NCI-H2081 (cell line): ENCODE measurements at places on chromosomes 16 and 17.

- no peak for DNase-seq
Observed at GRCh38 chr17:13562271-13562800, 39.4 kb downstream of the HS3ST3A1 start.

DNA sequence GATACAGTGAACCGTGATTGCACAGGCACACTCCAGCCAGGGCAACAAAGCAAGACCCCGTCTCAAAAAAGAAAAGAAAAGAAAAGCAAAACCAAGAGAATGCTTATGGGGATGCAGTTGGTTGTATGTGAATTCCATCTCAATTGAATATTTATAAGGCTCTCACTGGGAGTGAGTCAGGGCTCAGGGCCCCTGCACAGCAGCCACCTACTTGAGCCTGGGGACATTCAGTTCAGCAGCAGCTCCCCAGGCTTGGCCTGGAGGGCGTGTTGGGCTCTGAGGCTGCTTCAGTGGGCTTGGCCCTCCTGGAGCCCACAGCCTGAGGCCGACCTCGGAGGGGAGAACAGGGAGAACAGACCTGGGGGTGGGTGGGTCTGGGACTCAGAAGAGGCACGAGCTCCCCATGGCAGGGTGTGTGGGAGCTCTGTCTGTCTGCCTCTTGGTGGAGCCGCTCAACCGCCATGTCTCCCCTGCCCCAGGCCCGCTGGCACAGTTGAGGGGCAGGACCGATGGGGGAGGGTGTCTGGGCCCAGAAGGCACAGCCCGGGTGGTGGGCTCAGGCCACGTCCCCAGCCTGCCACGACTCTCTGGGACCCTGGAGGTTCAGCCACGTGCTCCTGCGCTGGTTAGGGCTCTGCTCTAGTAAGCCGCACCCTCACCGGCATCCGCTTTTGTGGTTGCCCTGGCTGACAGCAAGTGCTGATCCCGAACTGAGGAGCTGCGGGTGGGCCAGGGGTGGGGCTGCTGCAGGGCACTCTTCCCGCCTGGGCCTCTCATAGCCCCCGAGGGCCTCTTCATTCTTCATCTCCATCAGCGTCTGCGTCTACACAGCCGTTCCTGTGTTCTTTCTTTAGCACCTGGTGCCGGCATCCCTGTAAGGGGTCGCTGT lies 24.8 kb downstream of the ZFPM1 start:
- no peak for DNase-seq

- no peak for DNase-seq
Observed at GRCh38 chr16:77739559-77739892, 17.2 kb downstream of the NUDT7 start.

GRCh38 chr16:50548909-50549560 lies 839 bp downstream of the NKD1 start:
- no peak for DNase-seq

- no peak for DNase-seq
Observed at GRCh38 chr16:976389-976931, 5.1 kb upstream of the SOX8 start.

DNA sequence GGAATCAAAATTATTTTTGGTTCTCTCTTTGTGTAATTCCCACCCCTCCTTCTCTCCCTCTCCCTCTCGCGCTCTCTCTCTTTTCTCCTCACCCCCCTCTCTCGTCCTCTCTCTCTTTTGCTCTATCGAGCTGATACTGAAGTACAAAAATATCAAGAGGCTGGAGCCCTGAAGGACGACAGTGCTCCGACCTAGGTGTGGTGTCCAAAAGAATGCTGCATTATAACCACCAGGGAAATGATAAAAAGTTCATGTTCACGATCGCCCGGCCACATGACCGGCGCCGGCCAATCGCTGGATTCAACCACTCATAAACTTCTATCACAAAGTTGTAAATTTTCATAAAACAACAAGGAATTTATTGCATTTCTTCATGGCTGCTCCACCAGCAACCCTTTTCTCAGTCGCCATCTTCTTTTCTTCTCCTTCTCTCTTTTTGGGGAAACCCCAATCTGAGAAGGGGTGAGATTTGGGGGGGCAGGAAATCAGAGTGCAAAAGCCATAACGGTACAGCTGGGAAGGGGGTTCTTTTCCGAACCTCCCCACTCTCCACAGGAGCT lies at the start of gene HOXB6:
HOXB6 (minus strand) TSS at position 217 of the 560 bp plus-strand sequence. CDS start 6,836 bp downstream, outside the sequence.
- no peak for DNase-seq

GRCh38 chr17:32298298-32298697 lies 32.7 kb downstream of the RHBDL3 start:
- DNase-seq, result no peak

- no peak for DNase-seq
Observed at GRCh38 chr17:13398091-13398490, 203.6 kb downstream of the HS3ST3A1 start.

DNA sequence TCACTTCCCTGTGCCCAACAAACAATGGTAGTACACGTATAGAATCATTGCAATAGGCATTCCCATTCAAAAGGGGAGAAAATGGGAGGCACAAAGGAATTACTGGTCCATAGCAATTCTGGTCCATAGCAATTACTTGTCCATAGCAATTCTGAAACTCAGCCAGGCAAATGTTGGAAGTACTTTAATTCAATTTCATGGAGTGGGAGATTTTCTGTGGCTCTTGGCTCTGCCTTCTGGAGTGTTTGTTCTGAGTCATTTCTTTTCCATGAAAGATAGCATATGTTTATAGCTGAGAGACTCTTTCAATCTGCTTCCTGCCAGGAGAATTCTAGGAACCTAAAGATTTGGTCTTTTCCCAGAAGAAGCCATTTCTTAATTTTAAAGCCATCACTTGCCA lies 182.8 kb upstream of the ELAC2 start:
- no peak for DNase-seq

- no peak for DNase-seq
Observed at GRCh38 chr17:28928061-28928460, 23.3 kb downstream of the PHF12 start.

DNA sequence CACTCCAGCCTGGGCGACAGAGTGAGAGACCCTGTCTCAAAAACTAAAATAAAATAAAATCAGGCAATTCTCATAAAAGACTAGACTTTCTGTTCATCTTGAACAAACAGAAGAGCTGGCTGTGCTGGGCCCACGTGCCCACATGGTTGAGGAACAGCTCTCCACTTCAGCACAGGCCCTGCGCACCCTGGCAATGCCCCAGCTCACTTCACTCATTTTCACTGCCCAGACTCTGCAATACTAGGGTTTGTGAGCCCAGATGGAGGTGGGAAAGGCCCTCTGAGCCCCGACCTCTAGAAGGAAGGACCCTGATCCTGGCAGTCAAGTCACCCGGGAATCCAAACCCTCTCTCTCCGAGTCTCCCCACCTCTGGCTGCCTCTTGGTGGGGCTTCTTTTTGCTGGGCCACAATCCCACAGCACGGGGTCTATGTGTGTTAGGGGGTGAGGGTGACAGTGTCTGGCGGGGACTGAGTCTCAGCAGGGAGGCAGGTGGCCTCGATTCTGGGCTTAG lies 14.8 kb downstream of the MYLK3 start:
- no peak for DNase-seq

GRCh38 chr16:69691980-69692911 lies 34.1 kb downstream of the NQO1 start:
- no peak for DNase-seq

- no peak for DNase-seq
Observed at GRCh38 chr17:73546114-73546513, 98.1 kb downstream of the SDK2 start.

- no peak for DNase-seq
Observed at GRCh38 chr16:21526923-21527807, 72.2 kb upstream of the METTL9 start.

- no peak for DNase-seq
Observed at GRCh38 chr16:53651357-53651756, 52.3 kb downstream of the RPGRIP1L start.

GRCh38 chr17:82831041-82831817 lies 8.6 kb downstream of the ZNF750 start:
- DNase-seq, result no peak

DNA sequence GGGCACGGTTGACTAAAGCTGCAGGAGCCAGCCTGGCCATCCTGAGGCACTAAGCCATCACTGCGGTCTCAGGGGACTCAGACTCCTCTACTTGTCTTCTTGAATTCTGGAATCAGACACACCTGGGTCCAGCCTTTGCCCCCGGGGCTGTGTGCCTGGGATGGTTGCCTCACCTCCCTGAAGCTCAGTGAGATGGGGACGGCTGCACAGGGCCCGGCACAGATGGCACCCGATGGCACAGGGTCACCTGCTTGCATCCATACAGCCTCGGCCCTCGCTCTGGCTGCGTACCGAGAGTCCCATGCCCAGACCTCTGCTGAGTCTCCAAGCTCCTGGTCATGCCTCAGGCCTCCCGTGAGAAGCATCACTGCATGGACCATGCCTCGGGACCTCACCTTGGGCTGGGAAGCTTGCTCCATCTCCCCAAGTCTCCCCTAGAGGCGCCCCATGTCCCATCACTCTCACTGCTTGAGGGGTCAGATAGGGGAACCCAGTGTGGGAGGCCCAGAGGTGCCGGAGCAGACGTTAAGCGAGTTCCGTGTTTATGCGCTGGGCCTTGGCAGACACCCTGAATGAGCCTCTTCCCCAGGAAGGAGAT lies 316.3 kb downstream of the SEC14L1 start:
- no peak for DNase-seq

DNA sequence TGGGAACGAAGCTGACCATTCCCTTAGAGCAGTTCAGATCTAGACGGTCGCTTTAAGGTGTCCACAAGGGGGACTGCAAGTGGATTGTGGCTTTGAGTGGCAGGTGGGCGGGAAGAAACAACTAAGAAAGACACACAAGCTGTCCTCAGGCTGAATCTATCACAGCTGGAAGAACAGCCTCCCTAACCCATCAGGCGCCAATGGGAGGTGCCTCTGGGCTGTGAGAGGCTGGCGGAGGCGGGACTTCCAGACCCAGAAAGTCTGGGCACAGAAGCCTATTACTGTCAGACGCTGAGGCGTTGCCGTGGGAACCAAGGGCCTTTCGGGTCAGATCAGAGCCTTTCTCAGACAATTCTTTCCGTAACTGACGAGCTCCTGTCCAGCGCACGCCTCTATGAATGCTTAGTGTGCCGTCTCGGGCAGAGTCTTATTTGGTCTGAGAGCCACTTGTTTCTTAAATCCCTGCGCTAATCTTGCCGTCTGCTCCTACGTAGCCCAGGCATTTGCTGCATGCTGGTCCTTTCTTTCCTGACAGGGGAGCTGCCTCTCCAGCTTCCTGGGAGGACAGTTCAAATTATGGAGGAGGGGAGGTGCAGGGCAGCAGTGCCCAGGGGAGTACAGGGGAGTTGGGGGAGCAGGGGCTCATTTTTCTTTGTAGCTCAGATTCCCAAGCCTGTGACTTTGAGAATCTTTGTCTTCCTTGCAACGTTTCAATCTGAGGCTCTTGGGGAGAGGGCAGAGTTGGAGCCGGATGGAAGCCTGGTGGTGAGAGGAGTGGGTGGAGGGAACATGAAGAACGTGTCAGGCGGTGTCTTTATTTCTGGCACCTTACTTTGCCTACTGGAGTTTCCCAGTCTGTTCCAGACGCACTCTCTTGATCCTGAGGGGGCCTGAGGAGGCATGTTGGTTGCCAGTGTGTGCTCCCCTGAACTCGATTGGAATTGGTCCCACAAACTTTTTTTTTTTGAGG lies 618.7 kb downstream of the KCNJ18 start:
- no peak for DNase-seq

GRCh38 chr16:4803401-4803844 lies 990 bp upstream of the ROGDI start:
- DNase-seq, result no peak

GRCh38 chr16:6104428-6104827 lies 1006.8 kb upstream of the EEF2KMT start:
- DNase-seq, result no peak

DNA sequence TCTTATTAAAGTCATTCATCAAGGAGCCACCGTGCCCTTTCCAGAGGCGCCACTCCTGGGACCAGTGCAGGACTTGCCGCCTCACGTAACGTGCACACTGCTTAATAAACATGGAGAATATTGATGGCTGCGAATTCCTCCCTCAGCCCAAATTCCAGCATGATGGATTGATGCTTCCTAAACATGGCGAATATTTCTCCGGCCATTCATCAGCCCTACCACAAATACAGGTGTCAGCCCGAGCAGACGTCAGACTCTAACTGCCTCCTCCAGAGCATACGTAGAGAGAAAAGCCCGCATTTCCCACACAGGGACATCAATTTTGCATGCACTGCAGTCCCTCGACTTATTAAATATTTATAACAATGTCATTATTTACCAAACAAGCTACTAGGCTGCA lies 97.0 kb downstream of the USP31 start:
- DNase-seq, result no peak

GRCh38 chr16:1614456-1615102 lies 2.4 kb downstream of the CRAMP1 start:
- peak; percentile 10 for DNase-seq

DNA sequence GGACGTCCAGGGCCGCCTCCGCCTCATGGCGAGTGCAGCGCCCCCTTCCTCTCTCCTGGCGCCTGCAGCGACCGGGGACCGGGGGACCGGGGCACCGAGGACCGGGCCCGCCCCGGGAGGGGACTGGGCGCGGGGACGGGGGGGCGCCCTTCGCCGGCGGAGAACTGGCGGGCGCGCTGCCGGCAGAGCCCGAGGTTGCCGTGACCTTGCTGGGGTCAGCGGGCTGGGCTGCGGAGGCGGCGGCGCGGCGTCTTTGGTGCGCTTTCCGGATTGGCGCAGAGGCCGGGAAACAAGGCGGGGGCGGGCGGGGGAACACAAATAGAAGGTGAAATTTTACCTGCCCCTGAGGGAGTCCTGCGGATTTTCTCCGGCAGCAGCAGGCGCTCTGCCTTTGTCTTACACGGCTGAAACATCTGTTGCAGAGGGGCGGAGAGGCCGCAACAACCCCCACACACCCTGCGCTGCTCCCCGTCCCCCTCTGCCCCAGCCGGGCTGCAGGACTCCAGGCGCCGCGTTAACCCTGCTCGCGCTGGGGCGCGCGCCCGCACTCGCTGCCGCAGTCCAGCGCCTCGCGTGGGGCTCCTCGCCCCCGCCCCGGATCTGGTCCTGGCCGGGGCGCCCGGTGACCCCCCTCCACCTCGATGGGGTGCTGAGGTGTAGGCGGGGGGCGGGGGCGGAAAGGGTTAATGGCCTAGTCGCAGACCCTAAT lies 53.5 kb downstream of the SREBF1 start:
- DNase-seq, result peak; percentile 82

DNA sequence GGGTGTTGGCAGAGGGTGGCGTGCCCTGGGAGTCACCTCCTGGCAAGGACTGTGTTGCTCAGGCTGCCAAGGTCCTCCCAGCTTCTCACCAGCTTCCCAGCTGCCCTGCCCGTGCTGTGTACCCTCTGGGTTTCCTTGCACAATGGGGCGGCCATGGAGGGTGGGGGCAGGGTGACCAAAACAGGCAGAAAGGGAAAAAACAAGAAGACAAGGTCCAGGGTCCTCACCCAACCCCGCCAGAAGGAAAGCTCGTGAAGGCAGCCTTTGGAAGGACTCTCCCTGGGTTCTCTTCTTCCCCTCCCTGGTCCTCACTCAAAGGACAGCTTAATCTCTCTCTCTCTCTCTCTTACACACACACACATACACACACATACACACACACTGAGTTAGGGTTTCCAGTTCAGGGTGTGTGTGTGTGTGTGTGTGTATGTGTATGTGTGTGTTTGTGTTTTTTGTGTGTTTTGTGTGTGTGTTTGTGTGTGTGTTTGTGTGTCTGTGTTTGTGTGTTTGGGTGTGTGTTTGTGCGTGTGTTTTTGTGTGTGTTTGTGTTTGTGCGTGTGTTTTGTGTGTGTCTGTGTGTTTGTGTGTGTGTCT lies 2.0 kb downstream of the SLC13A5 start:
- no peak for DNase-seq

- no peak for DNase-seq
Observed at GRCh38 chr17:29041091-29041490, 1.9 kb upstream of the PIPOX start.

GRCh38 chr17:77503916-77504651 lies 363.3 kb downstream of the SEC14L1 start:
- no peak for DNase-seq

GRCh38 chr16:68244481-68244902 lies 681 bp upstream of the PLA2G15 start:
- DNase-seq, result no peak
